ENCODE measurements at places on chromosomes 3 and 15. TPM values are rescaled to one million over a fixed set of nuclear protein-coding genes. Genes with fewer than 3 reads are reported as not detected.

The C3orf70 gene
- total RNA-seq = 1.7 TPM

The FRMD5 gene
- 48.2 TPM for total RNA-seq

The HDGFL3 gene
- total RNA-seq = 40.2 TPM

The GOLGA6A gene
- total RNA-seq = not detected

The FAM107A gene
- total RNA-seq = 36.7 TPM

The SPINK8 gene
- total RNA-seq = not detected

The FAM174B gene
- total RNA-seq = 9.5 TPM

The TMOD3 gene
- 18.0 TPM for total RNA-seq

The MOBP gene
- total RNA-seq = not detected

The PXYLP1 gene
- total RNA-seq = 16.7 TPM

The RTP3 gene
- total RNA-seq = not detected

DNA sequence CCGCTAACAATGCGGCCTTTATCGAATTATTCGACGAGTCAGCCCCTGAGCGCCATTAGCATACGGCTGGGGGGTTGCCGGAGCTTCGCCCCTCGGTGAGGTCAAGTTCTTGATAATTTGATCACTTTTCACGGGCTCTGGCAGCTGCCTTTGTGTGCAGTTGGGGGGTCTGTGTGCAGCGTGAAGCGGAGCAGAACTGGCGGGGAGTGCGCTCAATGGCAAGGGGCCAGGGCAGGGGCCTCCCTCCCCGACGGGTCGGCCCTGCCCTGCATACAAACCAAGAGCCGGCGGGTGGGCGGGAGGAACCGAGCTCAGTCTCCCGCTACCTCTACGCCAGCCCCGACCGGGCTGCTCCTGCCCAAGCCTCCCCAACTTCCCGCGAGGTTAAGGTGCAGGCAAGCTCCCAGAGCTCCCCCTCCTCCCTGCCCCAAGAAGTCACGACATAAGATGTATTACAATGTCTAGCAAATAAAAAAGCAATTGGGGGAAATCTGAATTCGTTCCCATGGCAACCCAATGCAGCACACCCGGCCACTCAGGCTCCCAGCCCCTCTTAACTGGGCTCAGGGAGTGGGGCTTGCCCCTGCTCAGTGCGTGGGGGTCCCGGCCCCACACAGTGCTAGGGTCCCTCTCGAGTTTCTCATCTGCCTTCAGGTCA lies 34.1 kb upstream of the POLG start:
- H3K36me3 ChIP-seq = no peaks in the 10 kb centered on the region
- H3K4me3 ChIP-seq = no peak overlapping the region
- peaks cover 23% of the 10 kb centered on the region for H3K4me1 ChIP-seq
- no peak for DNase-seq

DNA sequence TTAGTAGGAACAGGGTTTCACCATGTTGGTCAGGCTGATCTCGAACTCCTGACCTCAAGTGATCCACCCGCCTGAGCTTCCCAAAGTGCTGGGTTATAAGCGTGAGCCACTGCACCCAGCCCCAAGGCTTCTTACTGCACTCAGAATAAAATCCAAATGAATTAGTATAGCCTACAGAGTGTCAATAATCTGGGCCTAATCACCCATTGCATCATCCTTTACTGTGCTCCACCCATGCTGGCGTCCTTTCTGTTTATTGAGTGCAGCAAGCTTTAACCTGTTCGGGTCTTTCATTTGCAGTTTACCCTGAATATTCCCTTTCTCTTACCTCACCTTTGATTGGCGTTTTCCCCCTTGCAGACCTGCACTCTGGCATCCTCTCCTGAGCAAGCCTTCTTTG lies 77.7 kb downstream of the CEP63 start:
- H3K27ac ChIP-seq = no peak overlapping the region
- H3K4me3 ChIP-seq = no peak overlapping the region
- no peaks in the 10 kb centered on the region for H3K36me3 ChIP-seq
- H3K4me1 ChIP-seq = no peaks in the 10 kb centered on the region

GRCh38 chr3:190124067-190124466 lies 3.4 kb upstream of the P3H2 start:
- no peak overlapping the region for H3K4me3 ChIP-seq
- H3K27ac ChIP-seq = no peak overlapping the region
- no peak for DNase-seq
- H3K36me3 ChIP-seq = no peaks in the 10 kb centered on the region

GRCh38 chr3:2454865-2455264 lies 356.2 kb downstream of the CNTN4 start:
- no peak for DNase-seq
- peak overlapping the region; percentile 29 for H3K27ac ChIP-seq
- H3K4me1 ChIP-seq = peaks cover 8% of the 10 kb centered on the region
- no peaks in the 10 kb centered on the region for H3K36me3 ChIP-seq
- no peaks in the 10 kb centered on the region for H3K27me3 ChIP-seq
- no peak overlapping the region for H3K4me3 ChIP-seq

DNA sequence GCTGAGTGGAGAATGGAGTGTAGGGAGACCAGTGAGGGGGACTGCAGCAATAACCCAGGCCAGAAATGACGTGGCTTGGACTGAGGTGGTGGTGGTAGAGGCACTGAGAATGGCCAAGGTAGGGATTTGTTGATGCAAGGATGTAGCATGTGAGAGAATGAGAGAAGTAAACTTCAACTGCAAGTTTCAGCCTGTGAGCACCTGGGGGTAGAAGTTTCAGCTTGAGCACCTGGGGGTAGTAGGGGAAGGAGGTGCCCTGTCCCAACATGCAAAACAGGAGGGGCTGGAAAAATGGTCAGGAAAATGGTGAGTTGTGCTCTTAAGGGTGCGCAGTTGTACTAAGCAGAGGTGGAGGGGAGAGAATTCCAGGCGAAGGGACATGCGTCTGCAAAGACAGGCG lies 31.0 kb downstream of the IL16 start:
- no peak overlapping the region for H3K27ac ChIP-seq
- no peak for DNase-seq
- H3K27me3 ChIP-seq = no peaks in the 10 kb centered on the region
- no peak overlapping the region for H3K4me3 ChIP-seq
- peaks cover 28% of the 10 kb centered on the region for H3K4me1 ChIP-seq
- H3K36me3 ChIP-seq = no peaks in the 10 kb centered on the region

GRCh38 chr3:195612075-195612800 lies 28.5 kb upstream of the APOD start:
- H3K4me1 ChIP-seq = no peaks in the 10 kb centered on the region
- no peak overlapping the region for H3K4me3 ChIP-seq
- DNase-seq = no peak
- no peak overlapping the region for H3K27ac ChIP-seq
- H3K36me3 ChIP-seq = no peaks in the 10 kb centered on the region

DNA sequence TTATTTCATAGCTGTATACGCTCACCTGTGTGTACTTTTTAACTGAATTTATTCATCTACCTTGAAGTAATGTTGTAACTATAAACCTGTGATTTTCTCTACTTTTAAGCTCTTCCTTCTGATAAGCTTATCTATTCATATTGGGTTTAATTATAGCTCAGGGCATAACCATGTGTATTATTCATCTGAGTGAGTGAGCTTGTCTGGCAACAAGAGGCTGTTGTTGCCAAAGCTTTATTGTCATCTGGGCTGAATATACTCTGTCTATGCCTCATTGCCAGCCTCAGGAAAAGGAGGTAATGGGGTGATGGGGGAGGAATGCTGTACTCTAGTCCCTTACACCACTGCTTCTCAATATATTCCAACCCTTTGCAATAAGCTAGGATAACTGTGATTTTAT lies 292.4 kb downstream of the UBE2E2 start:
- no peaks in the 10 kb centered on the region for H3K36me3 ChIP-seq
- H3K27me3 ChIP-seq = no peaks in the 10 kb centered on the region
- peaks cover 31% of the 10 kb centered on the region for H3K4me1 ChIP-seq
- no peak overlapping the region for H3K4me3 ChIP-seq

All from heart right ventricle (tissue), 16 donors.